Activated T-cell treated with anti-CD3 and anti-CD28 coated beads, Interleukin-2, amount 50 U/mL, for 72 hours (primary cell): ENCODE measurements at places on chromosomes 3 and 15.

DNA sequence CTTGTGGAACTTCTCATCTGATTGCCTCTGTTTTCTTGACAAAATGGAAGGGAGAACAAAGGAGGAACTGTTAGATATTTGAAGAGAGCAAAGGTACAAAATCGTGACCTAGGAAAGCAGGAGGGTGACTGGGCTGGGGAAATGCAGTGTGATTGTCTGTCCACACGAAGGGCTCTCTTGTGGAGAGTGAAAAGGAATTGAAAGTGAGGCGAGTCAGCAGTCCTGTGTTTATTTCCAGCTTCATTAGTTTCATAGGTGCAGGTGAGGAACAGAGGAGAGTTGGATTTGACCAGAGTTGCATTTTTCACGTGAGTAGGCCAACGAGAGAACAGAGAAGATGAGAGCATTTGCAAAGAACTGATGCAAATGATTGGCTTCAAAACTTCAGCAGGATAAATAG lies 336.4 kb upstream of the SATB1 start:
- DNase-seq = no peak

DNA sequence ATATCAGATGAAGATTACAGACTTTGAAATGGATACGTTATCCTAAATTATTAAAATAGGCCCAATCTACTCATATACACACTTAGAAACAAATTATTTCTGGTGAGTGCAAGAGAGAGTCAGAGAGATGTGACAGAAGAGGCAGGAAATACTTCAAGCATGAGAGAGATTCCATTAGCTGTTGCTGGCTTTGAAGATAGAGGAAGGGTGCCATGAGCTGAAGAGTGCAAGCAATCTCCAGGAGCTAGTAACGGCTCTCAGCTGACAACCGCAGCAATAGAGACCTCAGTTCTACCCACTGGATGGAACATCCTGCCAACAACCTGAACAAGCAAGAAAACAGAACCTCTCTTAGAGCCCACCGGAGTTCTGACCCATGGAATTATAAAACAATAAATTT lies 270.7 kb upstream of the SLITRK3 start:
- no peak for DNase-seq

- no peak for DNase-seq
Observed at GRCh38 chr3:18634461-18634860, 209.3 kb upstream of the SATB1 start.

DNA sequence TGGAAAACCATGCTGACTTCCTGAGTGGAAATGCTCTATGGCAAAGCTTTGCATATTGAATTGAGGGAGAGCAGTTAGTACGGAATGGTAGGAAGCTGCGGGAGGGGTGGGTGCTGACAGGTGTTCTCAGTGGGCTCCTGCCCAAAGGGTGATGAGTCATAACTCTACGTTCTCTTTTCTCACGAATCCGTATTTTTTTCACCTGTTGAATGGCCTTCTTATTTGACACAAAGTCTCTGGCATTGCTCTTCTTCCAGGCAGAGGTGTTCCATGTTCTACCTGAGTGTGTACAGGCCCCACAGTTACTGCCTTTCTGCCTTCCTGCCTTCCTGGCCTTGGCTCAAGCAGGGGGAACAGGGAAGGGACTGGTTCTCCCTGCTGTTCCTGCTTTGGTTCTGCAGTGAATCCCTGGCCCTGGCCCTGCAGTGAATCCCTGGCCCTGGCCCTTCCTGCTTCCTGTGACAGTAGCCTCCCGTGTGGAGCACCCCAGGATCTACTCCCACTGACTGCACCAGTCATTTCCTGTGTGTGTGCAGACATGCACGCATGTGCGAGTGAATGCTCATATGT lies 31.9 kb downstream of the TRAK1 start:
- no peak for DNase-seq

GRCh38 chr15:59558851-59559250 lies 52.7 kb upstream of the GCNT3 start:
- no peak for DNase-seq

- DNase-seq = no peak
Observed at GRCh38 chr3:22380253-22380652, 629.2 kb upstream of the ZNF385D start.

DNA sequence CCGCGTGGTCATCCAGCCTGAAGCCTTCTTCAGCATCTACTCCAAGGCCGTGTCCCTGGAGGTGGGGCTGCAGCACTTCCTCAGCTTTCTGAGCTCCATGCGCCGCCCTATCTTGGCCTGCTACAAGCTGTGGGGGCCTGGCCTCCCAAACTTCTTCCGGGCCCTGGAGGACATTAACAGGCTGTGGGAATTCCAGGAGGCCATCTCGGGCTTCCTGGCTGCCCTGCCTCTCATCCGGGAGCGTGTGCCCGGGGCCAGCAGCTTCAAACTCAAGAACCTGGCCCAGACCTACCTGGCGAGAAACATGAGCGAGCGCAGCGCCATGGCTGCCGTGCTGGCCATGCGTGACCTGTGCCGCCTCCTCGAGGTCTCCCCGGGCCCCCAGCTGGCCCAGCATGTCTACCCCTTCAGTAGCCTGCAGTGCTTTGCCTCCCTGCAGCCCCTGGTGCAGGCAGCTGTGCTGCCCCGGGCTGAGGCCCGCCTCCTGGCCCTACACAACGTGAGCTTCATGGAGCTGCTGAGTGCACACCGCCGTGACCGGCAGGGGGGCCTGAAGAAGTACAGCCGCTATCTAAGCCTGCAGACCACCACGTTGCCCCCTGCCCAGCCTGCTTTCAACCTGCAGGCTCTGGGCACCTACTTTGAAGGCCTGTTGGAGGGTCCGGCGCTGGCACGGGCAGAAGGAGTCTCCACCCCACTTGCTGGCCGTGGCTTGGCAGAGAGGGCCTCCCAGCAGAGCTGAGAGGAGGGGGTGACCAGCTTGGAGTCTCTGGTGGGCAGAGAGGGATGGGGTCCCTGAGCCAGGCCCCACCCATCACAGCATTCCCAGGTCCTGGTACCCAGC lies 37.9 kb downstream of the GOLGA6A start:
- no peak for DNase-seq

- DNase-seq = no peak
Observed at GRCh38 chr3:126935756-126936509, 47.0 kb upstream of the PLXNA1 start.

DNA sequence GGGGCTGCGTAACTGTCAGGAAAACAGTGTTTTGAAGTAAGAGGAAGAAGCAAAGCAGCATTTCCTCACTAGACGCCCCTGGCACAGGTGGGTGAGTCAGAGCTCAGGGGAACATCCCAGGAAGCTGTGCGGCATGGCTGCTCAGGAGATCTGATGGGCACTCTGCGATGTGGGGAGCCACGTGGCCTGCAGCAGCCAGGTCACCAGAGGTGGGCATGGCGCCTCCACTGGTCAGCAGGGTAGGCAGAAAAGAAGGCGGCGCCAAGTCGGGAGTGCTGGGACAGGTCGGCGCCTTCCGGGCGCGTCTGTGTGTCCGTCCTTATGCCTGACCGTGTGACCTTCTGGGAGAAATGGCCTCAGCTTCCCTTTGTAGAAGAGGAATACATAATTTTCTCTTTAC lies 249.9 kb upstream of the ST8SIA2 start:
- no peak for DNase-seq

GRCh38 chr3:138919325-138919724 lies 27.6 kb downstream of the FOXL2 start:
- no peak for DNase-seq

GRCh38 chr3:23767546-23767945 lies 38.2 kb upstream of the UBE2E1 start:
- DNase-seq = no peak

- DNase-seq = no peak
Observed at GRCh38 chr15:32674681-32675080, 33.2 kb downstream of the SCG5 start.
